GOT3 (cell line): ENCODE measurements at places on chromosomes 2 and 18.

GRCh38 chr18:53715243-53715853 is 509.1 kb downstream of the MBD2 start:
- no peak for DNase-seq

GRCh38 chr2:195686564-195686963 is 29.5 kb downstream of the SLC39A10 start:
- no peak for DNase-seq

DNA sequence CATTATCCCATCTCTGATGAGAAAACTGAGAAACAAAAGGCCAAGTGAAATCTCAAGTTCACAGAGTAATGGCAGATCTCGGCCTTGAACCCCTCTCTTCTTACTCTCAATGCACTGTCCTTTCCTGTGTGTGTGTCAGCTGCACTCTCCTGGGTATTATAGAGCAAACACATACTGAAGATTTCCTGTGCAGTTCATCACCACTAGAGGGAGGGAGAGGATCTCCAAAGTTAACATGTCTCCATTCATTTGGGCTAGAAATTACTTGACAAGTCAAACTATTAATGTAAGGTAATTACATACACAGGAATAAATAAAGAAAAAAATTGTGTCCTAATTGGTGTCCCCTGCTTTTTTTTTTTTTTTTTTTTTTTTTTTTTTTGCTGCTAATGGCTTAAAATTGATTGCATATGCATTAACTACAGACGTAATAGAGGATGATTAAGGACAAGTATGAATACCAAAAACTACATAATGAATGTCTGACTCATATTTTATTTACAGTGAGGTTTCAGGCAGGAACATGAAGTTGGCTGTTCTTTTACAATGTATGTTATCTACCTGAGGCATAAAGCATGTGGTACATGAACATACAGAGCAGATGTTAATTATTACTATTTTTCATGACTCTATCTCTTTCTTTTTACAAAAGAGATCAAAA is 269.2 kb downstream of the NYAP2 start:
- DNase-seq = no peak

GRCh38 chr2:34827398-34827797 is 1228.3 kb upstream of the FAM98A start:
- no peak for DNase-seq

DNA sequence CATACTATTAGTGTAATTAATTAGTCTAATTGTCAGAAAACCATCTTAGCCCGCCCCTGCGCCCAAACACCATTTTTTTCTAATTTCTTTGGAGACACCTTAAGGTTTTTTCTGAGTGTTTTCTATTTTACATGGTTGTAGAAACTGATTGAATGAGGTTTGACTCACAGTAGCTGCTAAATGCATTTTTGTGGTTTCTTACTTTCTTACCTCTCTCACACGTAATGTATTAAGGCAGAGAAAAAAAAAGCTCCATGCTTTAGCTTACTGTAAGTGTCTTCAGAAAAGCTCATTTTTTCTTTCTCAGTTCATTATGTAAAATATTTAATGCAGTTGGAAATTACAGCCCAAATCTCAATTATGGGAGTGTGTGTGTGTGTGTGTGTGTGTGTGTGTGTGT is 548.5 kb upstream of the LRRTM4 start:
- DNase-seq = no peak

DNA sequence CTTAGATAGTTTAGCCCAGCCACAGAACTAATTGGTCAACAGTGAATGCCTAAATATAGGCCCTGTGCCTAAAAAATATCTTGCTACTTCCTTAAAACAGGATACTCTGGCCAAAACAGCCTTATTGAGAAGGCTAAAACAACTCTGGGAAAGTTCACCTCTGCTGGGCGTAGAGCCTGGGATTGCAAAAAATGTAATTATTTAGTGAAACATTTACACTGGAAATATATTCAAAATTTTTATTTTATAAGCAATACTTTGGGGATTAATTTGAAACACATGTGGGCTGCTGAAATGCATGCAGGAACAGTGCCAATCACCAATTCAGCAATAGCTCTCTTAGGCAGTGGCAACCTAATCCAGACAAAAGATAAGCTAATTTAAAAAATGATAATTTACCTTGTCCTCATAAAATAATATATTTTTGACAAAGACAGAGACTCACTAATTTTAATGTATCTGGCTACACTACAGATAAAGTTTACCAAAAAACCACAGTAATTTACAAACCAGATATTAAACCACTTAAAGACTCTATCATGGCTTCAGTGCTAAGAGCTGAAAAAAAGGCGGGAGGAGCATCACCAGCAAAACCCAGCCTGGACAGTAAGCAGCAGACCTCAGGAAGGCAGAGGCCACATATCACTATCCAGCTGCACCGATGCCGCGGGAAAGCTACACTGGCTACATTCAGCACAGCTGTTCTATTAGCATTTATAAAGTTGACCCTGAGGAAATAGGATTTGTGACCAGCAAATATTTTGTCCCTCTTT is 18.5 kb downstream of the TRAK2 start:
- DNase-seq = no peak

DNA sequence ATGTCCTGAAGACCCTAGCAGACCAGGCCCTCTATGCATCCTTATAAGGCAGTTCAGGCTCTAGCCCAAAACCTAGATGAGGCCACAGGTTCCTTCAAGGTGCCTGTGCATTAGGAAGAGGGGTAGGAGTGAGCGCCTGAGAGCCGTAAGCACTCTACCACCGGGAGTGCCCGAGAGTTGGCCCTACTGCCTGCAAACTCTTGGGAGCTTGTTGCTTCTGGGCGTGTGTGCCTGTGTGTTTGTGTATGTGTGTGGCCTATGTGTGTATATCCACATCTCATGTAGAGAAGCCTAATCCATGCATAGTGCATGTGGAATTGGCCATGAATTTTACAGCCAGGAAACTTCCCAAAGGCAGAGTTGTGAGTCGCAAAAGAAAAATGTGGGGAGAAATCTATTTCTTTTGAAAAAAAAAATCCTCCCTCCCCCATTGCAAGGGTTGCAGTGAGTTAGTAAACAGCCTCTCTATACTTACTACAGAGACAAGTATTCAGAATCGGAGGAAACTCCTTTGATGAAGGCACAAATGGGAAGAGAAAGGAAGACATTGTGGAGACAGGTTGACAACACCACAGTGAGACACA is 96.8 kb downstream of the ADD2 start:
- no peak for DNase-seq

DNA sequence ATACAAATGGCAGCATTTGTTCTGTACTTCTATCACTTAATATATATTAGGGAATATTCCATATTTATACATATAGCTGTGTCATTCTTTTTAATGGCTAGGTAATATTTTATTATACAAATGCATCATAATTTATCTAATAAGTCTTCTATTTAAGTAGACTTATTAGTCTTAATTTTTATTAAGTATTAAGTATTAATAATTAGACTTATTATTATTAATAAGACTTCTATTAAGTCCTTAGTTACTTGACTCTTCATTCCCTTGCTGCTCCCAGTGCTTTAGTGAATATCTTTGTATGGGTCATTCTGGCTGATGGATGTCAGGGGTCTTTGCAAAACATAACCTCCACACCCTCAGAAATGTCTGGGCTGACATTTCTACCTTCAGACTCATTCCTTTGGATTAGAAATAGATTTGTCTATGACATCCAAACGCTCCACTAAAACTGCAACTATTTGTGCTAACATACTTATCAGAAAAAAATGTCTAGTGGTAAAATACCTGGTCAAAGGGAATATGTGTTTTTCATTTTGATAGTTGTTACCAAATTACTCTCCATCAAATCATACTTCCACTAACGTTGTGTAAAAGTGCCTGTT is 35.8 kb downstream of the EN1 start:
- no peak for DNase-seq

- DNase-seq = no peak
Observed at GRCh38 chr2:168478206-168478605, 22.1 kb downstream of the CERS6 start.

- no peak for DNase-seq
Observed at GRCh38 chr2:223008162-223008561, 43.8 kb upstream of the KCNE4 start.

DNA sequence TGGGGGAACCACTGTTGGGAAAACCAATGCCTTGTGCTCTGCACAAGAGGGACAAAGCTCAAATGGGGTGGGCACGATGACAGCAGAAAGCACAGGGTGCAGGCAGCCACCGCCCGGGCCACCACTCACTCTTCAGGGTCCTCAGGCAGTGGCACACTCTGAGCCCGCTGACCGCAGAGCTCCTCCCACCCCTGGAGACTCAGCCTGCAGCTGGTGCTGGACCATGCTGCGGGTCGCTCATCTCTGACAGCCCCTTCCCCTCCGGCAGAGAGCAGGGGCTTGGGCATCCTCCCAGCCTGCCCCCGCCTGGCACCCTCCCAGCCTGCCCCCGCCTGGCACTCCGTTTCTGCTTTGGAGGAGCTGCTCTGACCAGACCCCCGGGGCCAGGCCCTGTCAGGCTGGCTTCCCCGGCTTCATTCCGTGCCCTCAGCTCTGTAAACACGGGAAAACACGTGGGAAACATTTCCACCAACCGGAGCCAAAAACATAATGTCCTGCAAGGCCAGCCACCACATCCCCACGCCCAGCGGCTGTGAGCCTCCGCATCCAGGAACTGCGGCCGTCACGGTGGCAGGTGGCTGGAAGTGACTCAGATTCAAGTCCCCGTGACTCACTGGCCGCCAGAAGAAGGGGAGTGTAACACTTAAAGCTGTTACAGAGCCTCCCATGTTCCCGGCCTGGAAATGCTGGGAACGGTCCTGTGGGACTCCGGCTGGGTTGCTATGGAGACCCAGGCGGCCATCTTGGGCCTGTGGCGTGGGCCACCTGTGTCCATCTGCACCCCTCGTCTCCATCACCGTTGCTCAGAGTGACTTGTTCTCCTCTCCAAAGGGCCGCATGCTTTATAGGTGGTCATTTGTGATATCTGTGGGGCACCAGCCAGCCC is 6.8 kb upstream of the SNED1 start:
- DNase-seq = peak; percentile 60

DNA sequence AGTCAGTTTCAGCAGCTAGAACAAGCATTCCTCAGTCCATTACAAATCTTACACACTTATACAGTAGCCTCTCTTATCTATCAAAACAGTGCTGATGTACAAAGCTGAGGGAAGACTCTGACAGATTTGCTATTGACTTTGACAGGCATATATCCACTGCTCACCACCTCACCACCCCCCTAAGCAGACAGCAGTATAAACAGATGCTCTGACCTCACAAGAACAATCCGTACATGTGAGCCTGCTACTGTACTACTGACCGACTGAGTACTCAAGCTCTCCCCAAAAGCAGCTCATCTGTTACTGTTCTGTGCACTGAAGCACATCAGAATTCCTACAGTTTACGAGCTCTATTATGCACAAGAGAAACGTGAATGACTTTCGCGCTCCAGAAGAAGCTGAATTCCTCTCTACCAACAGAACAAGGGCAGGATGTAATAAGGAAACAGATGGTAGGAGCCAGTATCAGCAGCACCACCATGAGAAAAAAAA is 95.6 kb upstream of the PDE1A start:
- DNase-seq = no peak

DNA sequence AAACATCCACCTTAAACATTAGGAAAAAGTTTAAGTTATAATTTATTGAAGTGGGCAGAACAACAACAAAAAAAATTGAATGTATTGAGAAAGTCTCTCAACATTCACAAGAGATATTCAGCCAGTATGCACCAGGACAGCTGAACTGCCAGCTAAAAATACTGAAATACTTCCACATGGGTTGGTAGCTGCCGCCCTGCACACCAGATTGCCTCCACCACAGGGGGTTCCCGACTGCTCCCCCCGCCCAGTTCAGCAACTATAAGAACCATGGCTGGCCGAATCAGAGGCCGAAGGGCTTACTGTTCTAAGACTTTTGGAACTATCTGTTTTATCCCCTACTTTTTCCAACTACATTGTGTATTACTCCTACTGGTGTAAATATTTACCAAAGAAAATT is 150.0 kb upstream of the LRP1B start:
- DNase-seq = no peak

- no peak for DNase-seq
Observed at GRCh38 chr2:124437811-124438210, 412.7 kb downstream of the CNTNAP5 start.

DNA sequence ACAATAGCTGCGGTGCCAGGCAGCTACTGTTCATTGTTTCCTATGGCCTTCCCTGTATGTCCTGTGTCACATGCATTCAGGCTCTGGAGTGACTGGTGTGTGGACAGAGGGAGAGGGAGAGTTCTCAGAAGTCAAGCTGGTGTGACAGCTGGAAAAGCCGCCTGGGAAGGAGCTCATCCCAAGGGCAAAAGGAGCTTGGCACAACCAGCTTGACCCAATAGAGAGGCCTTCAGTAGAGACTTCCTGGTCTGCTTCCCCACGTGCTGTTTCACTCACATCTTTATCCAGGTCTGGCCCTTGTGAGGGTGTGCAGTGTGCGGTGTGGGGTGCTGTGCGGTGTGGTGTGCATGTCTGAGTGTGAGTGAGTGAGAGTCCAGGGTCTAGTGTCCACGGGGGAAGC is 11.1 kb upstream of the NT5DC4 start:
- DNase-seq = no peak

- DNase-seq = no peak
Observed at GRCh38 chr2:7683708-7684107, 766.5 kb downstream of the RNF144A start.

- no peak for DNase-seq
Observed at GRCh38 chr2:160583146-160583535, 89.5 kb upstream of the RBMS1 start.

GRCh38 chr18:31205273-31205672 is 42.6 kb upstream of the DSC1 start:
- DNase-seq = no peak

DNA sequence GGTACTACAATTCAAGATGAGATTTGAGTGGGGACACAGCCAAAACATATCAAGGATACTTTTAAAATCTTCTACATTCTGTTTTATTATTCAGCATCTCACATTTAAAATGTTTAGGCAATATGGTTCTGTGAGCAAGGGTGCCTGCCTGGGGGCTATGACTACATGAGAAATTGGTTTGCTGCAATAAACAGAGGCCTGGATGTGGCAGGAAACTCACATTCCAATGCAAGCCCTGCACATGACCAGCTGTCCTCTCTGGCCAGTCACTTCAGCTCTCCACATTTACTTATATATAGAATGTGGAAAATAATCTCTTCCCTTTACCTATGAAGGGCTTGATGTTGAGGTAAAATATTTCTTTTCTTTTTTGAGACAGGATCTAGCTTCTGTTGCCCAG is 193.4 kb downstream of the LRRTM1 start:
- no peak for DNase-seq

DNA sequence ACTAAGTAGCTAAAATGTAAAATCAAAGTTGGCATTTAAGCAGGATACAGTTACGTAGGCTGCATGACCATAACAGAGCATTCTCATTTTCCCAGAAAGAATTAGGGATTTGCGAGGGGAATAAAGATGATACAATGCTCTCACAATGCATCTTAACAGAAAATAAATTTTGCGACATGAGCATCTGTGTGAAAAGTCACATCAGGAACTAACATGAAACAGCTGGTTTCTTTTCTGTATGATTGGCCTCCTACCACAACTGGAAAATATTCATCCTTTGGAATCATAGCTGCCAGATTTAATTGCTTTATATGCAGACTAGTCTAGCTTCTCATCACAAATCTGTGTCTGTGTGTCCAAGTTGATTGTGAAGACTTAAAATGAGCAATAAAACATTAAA is 66.0 kb downstream of the KCTD18 start:
- DNase-seq = no peak

- DNase-seq = no peak
Observed at GRCh38 chr2:213229814-213230213, 54.5 kb upstream of the SPAG16 start.
